ENCODE measurements at places on chromosomes 11 and 22.
A peak's percentile ranks its signal among the peaks of the same experiment; 100 is the strongest.

DNA sequence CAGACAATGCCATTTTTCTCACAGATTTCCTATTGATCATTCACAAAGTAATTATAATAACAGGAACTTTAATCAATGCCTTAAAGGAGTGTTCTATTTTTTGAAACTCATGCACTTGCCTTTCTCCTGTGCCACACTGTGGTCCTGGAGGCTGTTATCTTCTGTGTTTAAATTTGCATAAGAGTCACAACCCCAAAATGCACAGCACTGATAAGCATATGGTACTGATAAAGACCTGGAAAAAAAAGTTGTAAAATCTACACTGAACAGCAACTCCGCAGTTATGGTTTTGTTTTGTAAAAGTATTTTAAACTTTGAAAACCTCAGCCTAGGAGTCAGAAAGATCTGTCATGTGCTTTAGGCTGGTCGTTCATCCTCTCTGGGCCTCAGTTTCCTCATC is 9.1 kb upstream of the CCDC34 start:
- no peak for DNase-seq

DNA sequence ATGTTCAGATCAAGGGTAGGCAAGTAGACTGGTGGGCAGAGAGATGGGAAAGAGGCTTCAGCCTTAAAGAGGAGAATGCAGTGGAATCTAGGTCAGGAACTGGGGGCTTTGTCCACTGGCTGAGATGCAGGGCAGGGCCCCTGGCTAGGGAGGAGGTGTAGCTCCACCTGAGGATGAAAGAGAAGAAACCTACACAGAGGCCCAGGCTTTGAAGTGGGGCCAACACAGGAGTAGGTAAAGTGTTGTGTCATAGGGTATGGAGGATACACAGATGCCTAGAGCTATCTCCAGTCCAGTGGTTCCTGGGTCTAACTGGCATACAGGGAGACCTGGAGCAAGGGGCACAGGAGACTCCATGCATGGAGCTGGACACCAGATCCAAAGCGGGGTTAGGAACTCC is 73.5 kb downstream of the RASSF10 start:
- DNase-seq = no peak

DNA sequence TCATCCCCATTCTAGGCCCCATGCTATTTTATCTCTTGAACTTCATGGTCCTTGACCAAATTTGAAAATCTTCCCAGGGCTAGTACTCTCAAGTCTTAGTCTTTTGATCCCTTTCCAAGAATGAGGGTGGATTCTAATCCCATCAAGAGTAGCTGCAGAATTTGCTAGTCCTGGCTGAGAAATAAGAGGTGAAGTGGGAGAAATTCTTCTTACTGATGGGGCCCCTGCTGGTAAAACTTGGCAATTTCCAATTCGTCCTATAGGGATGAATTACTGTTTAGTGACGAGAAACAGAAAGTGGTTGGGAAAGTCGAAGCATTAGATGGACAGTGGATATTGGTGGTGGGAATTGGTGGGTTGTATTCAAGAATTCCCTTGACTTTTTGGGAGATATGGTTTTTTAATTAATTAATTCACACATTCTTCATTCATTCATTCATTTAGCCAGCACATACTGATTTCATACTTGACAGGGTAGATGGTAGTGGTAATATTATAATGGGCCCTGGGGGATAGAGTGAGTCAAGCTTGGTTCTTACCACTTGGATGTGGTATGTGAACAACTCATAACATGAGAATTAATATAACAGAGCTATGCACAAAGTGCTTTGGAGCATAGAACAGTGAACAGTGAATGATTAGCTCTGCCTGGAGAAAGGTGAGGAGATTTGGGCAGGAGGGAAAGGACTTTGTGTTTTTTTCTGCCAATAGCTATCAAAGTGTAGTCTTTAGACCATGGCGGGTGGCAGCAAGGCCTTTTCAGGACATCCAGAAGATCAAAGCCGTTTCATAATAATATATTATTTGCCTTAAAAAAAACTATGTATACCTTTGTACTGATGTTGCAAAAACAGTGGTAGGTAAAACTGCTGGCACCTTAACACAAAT is 103.8 kb downstream of the STIM1 start:
- DNase-seq = no peak

DNA sequence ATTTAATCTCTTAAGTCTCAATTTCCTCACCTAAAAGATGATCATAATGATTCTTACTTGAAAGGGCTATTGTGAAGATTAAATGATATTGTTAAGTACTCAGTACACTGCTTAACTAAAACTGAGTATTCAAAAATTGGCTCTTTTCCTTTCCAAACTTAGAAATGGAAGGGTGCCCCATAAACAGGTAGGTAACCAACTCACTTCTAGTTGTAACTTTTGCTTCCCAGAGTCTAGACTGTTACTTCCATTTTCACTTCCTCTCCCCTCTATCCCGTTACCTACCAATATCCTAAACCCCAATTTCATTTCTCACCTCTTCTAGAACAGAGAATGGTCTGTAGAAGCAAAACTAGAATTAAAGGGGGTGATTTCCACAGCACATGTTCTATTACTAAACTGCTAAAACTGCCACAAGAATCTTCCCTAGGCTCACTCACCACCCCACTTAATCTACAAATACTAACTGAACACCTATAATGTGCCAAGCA is 50.0 kb downstream of the RRAS2 start:
- no peak for DNase-seq

- DNase-seq = no peak
These were observed 1486.7 kb downstream of the BRD1 start for GRCh38 chr22:48340727-48341709.

DNA sequence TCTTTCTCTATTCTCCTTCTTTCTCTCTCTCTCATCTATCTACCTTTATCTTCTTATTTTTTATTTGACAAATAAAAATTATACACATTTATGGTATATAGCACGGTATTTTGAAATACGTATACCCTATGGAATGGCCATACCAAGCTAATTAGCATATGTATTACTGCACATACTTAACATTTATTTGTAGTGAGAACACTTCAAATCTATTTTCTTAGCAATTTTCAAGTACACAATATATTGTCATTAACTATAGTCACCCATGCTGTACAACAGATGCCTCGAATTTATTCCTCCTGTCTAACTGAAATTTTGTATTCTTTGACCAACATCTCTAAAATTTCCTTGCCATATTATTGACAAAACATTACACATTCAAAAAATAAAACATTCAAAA is 447.1 kb downstream of the MIAT start:
- DNase-seq = no peak

DNA sequence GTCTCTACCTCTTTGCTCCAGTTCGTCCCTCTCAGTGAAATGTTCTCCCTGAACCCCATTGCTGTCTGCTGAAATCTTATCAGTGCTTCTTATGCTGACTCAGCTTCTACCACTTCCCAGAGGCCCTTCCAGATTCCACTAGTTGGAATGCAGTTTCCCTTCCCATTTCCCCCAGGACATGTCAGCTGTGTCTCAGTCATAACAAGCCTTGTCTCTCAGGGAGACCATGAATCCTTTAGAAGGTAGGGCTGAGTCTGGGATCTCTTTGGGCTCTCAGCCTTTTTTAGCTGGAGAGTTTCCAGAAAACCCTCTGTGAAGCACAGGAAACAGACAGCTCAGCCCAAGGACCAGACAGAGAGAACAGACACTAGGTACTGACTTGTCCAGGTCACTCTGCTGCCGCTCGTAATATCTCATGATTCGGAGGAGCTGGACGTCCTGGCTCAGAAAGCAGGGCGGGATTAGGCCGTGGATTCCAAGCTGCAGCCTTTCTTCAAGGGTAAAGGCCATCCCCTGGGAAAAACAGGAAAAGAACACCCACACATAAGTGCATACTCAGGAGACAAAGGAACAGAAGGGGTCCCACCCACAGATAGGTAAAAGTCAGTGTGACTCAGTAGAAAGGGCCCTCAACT is 113.0 kb downstream of the ME3 start:
- DNase-seq = peak; percentile 74

GRCh38 chr11:2995893-2996554 is 3.9 kb upstream of the NAP1L4 start:
- DNase-seq = no peak

GRCh38 chr22:29720811-29721323 is 1.1 kb downstream of the CABP7 start:
- no peak for DNase-seq
